ENCODE measurements at places on chromosomes 11 and 22.

DNA sequence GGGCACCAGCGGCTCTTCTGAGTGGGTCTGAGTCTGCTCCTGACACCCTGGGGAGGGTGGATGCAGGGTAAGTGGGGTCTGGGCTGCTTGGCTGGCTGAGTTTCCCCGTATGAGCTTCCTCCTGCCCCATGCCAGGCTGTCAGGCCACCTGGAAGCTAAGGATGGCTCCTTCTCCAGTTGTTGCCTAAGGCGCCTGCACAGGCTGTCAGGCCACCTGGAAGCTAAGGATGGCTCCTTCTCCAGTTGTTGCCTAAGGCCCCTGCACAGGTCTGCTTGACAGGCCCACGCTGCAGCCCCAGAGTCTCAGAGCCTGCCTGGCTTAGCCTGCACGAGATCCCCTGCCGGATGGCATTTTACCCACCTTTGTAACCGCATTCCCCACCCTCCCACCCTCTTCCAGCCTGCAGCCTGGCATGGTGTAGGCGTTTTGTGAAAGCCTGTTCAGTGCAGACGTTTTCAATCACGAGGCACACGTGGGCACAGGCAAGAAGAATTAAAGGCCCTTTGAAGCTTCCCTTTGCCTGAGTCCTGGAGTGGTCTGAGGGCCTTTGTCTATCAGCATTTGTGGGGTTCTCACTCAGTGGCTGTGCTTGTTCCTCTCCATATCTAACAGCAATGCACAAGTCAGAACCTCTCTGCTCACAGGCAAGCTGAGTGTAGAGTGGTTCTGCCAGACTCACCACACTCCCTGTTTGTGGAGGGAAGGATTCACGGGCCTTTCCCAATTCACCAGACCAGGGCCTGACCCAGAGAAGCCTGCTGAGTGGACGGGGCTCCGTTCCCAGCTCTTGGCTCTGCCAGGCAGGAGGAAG lies 40.2 kb upstream of the B3GAT1 start:
- no peak for DNase-seq

GRCh38 chr11:75195167-75195962 lies 44.5 kb downstream of the SLCO2B1 start:
- DNase-seq, result no peak

DNA sequence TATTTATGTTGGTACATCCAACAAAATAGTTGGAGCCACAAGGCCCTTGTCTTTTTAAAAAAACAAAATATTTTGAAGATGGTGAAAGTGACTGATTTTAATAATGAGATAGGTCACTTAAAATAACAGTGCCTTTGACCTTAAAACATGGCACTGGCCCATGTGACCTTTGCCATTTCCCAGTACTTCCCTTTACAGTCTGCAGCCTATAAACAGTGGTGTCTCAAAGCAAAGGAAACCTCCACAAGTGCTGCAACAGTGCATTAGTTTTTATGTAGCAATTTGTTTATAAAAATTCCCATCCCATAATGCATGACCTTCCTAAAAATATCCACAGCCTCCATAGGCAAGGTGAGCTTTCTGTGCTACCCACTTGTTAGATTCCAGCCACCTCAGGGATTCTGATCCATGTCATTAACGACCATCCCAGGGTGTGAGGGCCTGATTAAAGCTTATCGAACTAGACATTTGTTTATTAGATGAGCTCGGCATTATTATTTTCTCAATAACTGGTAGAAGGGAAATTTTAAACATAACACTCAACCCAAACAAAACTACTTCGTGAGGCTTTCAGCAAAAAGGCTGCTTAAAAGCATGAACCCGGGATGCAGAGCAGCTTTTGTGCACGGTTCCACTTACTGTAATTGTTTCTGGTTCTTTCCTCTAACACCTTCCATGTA lies 28.0 kb upstream of the CRKL start:
- DNase-seq, result no peak

DNA sequence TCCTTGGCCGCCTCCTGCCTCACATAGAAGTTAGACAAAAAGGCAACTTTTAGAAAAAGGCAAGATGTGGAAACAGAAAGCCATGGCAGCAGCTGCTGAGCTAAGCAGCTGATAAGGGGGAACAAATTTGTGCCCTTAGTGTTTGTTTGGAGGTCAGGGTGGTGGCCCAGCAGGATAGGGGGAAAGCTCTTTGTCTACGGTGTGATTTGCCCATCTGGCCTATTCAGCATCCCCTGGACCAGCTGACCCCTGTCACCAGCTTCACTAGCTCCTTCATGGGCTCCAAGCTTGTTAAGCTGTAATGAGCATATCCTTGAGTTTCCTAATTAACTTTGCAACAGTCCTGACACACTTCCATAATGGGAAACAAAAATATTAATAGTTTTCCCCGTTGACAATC lies 5.9 kb upstream of the ME3 start:
- DNase-seq, result no peak

All from Panc1 (cell line).